ENCODE measurements at places on chromosomes 6 and 20. TPM values are rescaled to one million over a fixed set of nuclear protein-coding genes. Genes with fewer than 3 reads are reported as not detected.

DNA sequence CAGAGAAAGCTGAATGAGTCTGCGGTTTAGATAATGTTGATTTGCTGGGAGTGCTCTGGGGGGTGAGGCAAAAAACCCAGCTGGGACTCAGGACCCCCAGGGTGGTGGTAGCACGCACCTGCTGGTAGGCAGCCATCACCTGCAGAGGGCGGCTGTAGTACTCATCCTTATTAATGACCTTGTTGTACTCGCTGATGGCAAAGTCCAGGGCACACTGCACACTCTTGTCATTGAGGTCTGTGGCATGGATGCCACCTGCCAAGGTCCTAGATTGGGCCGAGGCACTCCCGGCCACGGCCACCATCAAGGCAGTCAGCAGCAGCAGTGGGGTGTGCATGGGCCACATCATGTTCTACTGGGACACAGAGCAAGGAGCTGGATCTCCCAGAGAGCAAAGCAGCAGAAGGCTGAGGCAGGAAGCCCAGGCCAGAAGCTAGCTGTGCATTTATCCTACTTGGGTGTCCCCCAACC lies at the start of gene CST5:
TSS of gene CST5 (minus strand) at position 421 of the 471 bp plus-strand sequence. CDS start at position 349, 72 bp downstream.
- no peak within 1 kb of the TSS for H3K27ac ChIP-seq
- H3K4me3 ChIP-seq: no peak within 1 kb of the TSS
- no peak for DNase-seq
- H3K4me1 ChIP-seq: no peaks in the 10 kb centered on the region
- no peaks in the 10 kb centered on the region for H3K27me3 ChIP-seq

DNA sequence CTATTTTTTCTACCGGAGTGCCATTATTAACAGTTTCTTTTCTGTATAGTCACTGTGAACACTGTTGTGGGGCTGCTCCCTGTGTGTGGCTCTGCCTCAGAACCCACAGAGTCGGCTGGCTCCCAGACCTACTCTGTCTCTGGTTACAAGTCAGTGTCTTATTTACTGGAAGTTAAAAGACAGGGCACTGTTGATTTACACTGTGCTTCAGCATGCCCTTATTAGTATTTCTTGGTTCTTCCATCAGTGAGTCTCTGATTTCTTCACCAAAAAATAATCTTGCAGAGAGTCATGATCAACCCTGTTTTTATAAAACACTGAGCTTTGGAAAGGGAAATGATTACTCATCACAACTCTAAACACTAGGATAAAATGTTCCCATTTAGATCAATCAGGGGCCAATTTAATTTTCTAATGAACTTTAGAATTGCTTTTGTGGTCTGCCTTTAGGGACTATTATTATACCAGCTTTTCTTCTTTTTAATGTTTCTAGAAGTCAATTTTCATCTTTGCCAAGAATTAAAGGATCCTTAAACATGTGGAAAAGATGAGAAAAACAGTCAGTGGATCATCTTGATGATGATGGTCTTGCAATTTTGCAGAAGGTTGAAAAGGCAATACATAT lies 92.6 kb downstream of the UTRN start:
- H3K27me3 ChIP-seq: no peaks in the 10 kb centered on the region
- no peaks in the 10 kb centered on the region for H3K36me3 ChIP-seq
- H3K4me1 ChIP-seq: peaks cover 5% of the 10 kb centered on the region
- H3K4me3 ChIP-seq: peak overlapping the region; percentile 36
- DNase-seq: no peak
- no peak overlapping the region for H3K27ac ChIP-seq

DNA sequence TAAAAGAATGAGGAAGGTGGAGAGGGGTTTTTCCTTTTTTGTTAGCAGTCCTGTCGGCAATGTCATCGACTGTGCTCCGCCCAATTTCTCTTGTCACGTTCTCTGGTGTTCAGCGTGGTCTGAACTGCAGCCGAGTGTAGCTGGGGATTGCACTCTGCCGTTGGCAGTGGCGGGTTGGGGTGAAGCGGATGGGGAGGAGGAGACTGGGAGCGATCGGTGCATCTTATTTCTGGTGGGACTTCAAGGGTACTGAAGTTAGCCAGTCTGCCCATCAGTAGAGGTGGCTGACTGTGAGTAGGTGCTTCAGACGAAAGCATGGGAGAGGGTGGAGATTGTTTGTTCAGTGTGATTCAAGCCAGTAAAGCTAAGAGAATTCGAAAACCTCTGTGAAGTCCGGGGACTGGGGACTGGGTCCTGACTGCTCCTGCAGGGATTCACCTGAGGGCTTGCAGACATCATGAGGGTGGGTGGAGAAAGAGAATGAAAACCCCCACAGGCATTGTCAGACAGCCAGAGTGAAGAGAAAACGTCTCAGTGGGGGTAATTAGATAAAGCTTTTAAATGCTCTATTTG lies 5.1 kb downstream of the RREB1 start:
- H3K27ac ChIP-seq: no peak overlapping the region
- no peaks in the 10 kb centered on the region for H3K27me3 ChIP-seq
- no peak for DNase-seq
- H3K4me3 ChIP-seq: no peak overlapping the region
- H3K4me1 ChIP-seq: peaks cover 55% of the 10 kb centered on the region

The DNMT3B gene
- 0.81 TPM for total RNA-seq

DNA sequence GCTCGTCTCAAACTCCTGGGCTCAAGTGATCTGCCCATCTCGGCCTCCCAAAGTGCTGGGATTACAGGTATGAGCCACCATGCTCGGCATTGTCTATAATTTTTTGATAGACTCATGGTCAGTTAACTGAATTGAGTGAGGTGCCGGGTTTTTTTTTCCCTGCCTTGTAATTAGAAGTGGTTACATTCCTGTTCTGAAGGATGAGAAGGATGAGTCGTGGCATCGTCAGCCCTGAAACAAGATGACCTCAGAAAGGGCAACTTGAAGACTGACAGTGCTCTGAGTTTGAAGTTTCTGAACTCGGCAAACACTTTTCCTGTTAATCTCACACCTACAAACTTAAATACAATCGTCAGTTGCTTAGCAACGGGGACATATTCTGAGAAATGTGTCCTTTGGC lies 158.7 kb upstream of the PDE10A start:
- no peak for DNase-seq
- no peak overlapping the region for H3K4me3 ChIP-seq
- H3K27ac ChIP-seq: no peak overlapping the region
- H3K36me3 ChIP-seq: no peaks in the 10 kb centered on the region

DNA sequence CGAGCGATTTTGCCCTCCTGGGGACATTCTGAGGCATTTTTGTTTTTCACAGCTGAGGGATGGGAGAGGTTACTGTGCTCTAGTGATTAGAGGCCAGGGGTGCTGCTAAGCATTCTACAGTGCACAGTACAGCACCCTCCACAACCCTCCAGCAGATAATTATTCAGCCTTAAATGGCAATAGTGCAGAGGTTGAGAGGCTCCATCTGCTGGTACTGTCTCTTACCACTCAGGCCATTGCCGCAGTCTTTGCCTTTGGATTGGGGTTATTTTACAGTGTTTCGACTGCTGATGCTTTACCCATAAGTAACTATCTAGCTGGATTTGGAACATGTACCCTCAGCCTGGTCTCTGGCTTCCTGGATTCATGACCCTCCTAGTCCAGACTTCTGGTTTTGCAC lies 705.3 kb downstream of the KIF16B start:
- no peaks in the 10 kb centered on the region for H3K36me3 ChIP-seq
- no peaks in the 10 kb centered on the region for H3K27me3 ChIP-seq
- H3K4me3 ChIP-seq: no peak overlapping the region
- no peak overlapping the region for H3K27ac ChIP-seq

- no peaks in the 10 kb centered on the region for H3K4me1 ChIP-seq
- H3K4me3 ChIP-seq: no peak overlapping the region
- H3K36me3 ChIP-seq: no peaks in the 10 kb centered on the region
- no peak overlapping the region for H3K27ac ChIP-seq
- no peak for DNase-seq
These were observed 54.2 kb upstream of the MLN start for GRCh38 chr6:33857932-33858475.

DNA sequence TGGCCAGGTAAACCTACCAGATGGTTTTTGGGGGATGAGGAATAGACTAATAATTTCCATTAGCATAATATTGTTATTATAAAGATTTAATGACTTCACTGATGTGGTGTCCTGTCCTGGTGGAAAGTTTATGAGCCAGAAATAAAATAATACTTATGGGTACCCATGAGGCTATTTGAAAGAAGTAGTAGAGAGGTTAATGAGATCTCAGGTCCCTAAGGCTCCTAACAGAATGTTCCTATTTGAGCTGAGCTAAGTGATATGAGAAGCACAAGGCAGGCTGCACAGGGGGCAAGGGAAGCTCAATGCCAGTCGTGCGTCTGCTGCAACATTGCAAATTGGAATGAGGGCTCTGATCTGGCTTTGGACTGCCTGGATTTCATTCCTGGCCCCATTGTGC lies 174.1 kb downstream of the BMP2 start:
- no peaks in the 10 kb centered on the region for H3K4me1 ChIP-seq
- no peak overlapping the region for H3K27ac ChIP-seq
- H3K36me3 ChIP-seq: no peaks in the 10 kb centered on the region
- no peak overlapping the region for H3K4me3 ChIP-seq

DNA sequence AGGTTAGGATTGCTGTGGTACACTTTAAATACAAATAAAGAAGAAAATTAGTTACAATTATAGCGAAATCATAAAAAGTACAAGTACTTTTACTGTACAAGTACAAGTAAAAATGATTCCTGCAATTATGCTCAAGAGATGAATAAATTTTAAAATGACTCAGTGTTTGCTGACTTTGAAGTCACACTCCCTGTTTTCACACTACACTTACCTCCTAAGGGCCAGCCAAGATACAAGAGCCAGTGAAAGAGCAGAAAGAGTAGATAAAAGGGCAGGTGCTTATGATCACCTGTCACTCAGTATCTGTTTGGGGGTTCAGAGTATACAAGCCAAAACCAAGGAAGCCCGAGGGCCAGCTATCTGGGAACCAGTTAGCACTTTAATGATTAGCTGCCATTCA lies 41.0 kb upstream of the COL21A1 start:
- H3K27ac ChIP-seq: no peak overlapping the region
- H3K4me3 ChIP-seq: no peak overlapping the region
- H3K4me1 ChIP-seq: no peaks in the 10 kb centered on the region
- no peaks in the 10 kb centered on the region for H3K27me3 ChIP-seq
- H3K36me3 ChIP-seq: no peaks in the 10 kb centered on the region

GRCh38 chr6:34909320-34909883 lies 20.3 kb downstream of the ANKS1A start:
- H3K27me3 ChIP-seq: no peaks in the 10 kb centered on the region
- no peak for DNase-seq
- no peaks in the 10 kb centered on the region for H3K36me3 ChIP-seq
- H3K27ac ChIP-seq: no peak overlapping the region

The GLP1R gene
- total RNA-seq: not detected

DNA sequence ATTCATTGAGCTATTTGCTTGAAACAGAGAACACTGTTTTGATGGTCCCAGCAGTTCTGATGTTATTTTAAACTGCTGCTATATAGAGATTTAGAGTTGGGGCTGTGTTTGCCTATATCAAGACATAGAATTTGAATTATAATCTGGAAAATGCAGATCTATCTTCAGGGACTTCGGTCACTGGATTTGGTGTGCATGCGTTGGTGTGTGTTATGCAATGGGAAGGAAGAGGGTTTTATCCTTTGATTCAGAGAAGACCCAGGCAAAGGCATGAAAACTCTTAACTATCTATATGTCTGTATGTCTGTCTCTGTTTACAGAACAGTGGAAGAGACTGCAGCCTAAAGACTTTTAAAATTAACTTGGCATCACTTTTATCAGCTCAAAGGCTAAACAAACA lies 2.0 kb downstream of the ADGRB3 start:
- no peak for DNase-seq
- no peaks in the 10 kb centered on the region for H3K27me3 ChIP-seq
- H3K27ac ChIP-seq: no peak overlapping the region
- H3K4me3 ChIP-seq: peak overlapping the region; percentile 86
- no peaks in the 10 kb centered on the region for H3K36me3 ChIP-seq

DNA sequence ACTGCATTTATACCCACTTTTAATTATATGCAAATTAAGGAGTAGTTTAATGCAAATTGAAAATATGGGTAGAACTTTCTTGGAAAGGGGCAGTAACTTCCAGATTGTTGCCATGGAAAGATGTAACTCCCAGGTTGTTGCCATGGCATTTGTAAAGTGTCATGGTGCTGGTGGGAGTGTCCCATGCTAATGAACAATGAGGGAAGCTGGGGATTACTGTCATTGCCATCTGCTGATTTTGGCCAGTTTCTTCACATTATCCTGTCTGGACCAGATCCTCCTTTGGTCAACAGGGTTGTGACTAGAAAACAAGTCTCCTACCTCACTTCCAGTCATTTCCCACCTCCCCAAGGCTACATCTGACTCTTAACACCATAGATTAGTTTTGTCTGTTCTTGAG lies 45.4 kb upstream of the FERMT1 start:
- no peak for DNase-seq
- peaks cover 17% of the 10 kb centered on the region for H3K4me1 ChIP-seq

GRCh38 chr6:168700880-168701279 lies 259.9 kb downstream of the SMOC2 start:
- no peak for DNase-seq
- H3K27me3 ChIP-seq: no peaks in the 10 kb centered on the region
- H3K4me3 ChIP-seq: no peak overlapping the region
- no peak overlapping the region for H3K27ac ChIP-seq

The TMEM181 gene
- total RNA-seq: 21.4 TPM

The COL21A1 gene
- total RNA-seq: 52.6 TPM

DNA sequence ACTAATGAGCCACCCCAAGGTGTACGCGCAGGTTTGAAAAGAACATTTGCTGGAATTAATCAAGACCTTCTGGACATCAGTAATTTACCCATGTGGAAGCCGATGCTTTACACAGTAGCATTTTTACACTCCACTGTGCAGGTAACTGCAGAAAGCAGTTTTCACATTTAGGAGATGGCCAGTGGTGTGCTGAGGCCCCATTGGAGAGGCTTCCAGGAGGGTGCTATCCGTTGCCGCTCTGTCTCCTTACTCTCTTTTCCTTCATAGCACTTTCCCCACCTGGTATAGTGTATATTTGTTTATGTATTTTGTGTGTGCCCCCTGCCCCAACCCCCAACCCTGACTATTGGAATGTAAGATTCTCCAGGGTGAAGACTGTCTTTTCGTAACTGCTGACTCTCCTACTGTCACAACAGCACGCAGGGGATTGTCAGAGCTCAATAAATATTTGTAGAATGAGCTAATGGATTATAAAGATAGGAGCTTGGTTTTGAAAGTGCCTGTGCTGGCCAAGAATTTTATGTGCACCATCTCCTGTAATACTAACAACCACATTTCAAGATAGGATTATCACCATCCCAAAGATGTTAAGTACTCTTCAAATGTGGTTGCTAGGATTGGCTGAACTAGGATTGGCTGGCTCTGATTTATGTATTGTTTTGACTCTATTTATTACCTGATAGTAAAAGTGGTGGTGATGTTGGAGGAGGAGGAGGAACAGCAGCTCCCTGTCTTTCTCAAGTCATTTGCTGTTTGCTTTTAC lies 74.0 kb upstream of the GLP1R start:
- no peaks in the 10 kb centered on the region for H3K4me1 ChIP-seq
- no peak overlapping the region for H3K4me3 ChIP-seq

The IL20RA gene
- 1.2 TPM for total RNA-seq

GRCh38 chr6:37125774-37126492 lies 44.0 kb upstream of the PIM1 start:
- H3K27ac ChIP-seq: no peak overlapping the region
- H3K27me3 ChIP-seq: no peaks in the 10 kb centered on the region
- H3K36me3 ChIP-seq: no peaks in the 10 kb centered on the region
- DNase-seq: no peak
- peaks cover 18% of the 10 kb centered on the region for H3K4me1 ChIP-seq

Data from thoracic aorta (tissue), 2 donors.